ENCODE measurements at places on chromosomes 5 and 9.

- no peak for DNase-seq
Observed at GRCh38 chr5:174327317-174327864, 281.9 kb downstream of the NSG2 start.

- no peak for DNase-seq
Observed at GRCh38 chr9:136556166-136556565, 10.3 kb upstream of the NOTCH1 start.

DNA sequence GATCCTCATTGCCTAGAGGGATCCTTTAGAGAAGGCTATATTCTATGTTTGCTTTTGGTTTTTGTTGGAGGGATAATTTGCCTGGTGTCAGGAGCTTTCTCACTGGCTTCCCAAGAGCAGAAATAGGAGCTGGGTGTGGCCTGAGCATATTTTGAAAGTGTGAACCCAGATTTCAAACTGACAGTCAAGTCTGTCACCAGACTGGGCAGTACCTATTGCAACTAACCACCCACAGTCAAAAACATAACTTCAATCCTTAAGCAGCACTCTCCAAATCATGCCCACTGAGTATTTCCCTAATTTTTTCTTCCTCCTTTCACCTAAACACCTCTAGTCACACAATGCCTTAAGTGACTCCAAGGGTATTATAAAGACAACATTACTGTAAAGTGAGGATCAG, 278.4 kb downstream of the EBF1 start:
- no peak for DNase-seq

GRCh38 chr9:108905494-108905893, 28.4 kb downstream of the ELP1 start:
- no peak for DNase-seq
